ENCODE measurements at places on chromosomes 11 and 22. TPM values are rescaled to one million over a fixed set of nuclear protein-coding genes. Genes with fewer than 3 reads are reported as not detected.

Gene HOATZ
- polyA plus RNA-seq, result not detected

Gene RAB39A
- 5.6 TPM for polyA plus RNA-seq

Gene OR5T2
- not detected for polyA plus RNA-seq

Gene SLC22A25
- polyA plus RNA-seq, result not detected

Gene TSPAN18
- polyA plus RNA-seq, result 3.3 TPM

Gene GDPD4
- polyA plus RNA-seq, result not detected

DNA sequence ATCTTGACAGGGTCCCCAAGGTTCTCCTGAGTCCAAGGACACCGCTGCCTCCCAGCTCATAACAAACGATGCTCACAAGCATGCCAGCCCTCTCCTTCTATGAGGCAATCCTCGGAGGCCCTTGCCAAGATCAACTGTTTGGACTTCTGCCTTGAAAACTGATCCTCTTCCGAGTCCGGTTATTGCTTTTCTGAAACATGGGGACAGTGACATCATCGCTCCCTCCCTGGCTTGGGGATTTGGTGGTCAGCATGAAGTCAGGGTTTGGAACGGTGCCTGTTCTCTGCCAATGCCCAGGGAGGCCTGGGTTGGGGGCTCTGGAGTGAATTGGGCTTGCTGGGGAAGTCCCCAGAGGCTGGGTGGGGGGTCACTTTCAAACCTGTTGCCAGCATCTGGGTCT lies 149.3 kb downstream of the FBXO7 start:
- DNase-seq, result no peak

GRCh38 chr22:46103181-46103580 lies 47.1 kb upstream of the PPARA start:
- no peak for DNase-seq

- DNase-seq, result no peak
Observed at GRCh38 chr11:12173111-12173510, 62.7 kb downstream of the MICAL2 start.

DNA sequence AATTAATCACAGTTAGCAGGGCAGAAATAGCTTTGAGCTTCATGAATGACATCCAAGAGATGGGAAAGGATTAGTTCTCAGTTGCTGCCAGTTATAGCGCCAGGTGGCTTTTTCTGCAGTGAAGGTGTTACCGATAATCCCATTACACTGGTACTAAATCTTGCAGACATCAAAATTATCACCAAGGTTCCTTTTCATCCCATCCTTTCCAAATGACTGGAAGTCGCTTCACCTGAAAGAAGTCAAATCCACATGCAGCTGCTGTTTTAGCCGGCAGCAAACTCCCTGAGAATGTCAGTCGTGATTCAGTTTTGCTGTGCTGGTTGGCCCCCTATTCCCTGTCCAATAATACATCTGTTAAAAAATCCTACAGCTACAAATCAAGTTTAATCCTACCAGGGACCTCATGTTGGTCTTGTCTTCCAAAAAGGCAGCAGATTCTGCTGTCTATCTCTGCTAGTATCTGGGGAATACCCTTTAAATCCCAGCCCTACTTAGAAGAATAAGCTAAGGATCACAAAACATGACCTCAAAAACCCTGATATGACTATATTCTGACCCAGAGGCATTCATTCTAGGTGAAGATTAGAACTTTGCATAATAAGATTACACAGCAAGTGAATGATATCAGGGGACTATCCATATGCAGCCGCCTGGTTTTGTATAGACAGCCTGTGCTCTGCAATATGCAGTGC lies 31.7 kb downstream of the IMMP1L start:
- peak; percentile 77 for DNase-seq

GRCh38 chr11:64344787-64345186 lies 4.8 kb downstream of the CCDC88B start:
- DNase-seq, result no peak

- no peak for DNase-seq
Observed at GRCh38 chr11:72562431-72562830, 111.8 kb downstream of the PDE2A start.

DNA sequence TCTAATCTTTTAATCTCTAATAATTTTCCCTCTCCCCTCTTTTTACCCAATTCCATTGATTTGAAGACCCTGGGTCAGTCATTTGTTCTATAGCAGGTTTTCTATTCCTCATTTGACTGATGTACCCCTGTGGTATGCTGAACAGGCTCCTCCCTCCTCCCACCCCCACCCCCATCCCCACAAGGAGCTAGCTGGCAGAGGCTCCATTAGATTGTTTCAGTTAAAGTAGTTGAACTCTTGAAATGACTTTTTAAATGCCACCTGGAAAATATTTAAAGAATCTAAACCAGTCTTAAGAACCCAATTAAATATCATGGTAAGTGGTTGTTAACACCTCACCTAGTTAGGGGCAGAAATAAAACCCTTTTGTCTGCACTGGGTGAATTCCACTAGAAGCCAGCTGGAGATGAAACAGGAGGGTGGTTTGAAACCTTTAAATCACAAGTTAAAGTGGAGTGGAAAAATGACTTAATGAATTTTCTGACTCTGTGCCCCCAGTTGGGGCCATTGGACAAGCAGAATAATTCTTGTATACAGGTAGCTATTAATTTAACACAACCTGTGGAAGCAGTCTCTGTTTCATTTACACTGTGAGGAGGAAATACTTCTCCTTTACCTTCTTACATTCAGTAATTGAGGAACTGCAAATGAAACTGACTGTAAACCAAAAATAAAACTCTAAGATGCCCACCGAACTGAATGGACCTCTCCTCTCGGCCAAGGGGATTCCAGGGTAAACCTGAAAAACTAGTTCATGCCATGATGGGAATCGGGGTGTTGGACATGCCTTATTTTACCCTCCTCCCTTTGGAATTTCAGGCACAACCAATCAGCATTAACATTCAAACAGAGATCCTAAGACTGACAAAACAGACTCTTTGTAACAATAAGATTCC lies 30.7 kb downstream of the PRR5L start:
- no peak for DNase-seq

GRCh38 chr11:120625565-120625964 lies 114.0 kb downstream of the GRIK4 start:
- no peak for DNase-seq
